ENCODE measurements at places on chromosomes 16 and 17. TPM values are rescaled to one million over a fixed set of nuclear protein-coding genes. Genes with fewer than 3 reads are reported as not detected.

KRT28 gene
- total RNA-seq: not detected

CHAD gene
- 7.1 TPM for total RNA-seq

- DNase-seq: no peak
These were observed 21.0 kb downstream of the PRCD start for GRCh38 chr17:76560877-76561221.

DNA sequence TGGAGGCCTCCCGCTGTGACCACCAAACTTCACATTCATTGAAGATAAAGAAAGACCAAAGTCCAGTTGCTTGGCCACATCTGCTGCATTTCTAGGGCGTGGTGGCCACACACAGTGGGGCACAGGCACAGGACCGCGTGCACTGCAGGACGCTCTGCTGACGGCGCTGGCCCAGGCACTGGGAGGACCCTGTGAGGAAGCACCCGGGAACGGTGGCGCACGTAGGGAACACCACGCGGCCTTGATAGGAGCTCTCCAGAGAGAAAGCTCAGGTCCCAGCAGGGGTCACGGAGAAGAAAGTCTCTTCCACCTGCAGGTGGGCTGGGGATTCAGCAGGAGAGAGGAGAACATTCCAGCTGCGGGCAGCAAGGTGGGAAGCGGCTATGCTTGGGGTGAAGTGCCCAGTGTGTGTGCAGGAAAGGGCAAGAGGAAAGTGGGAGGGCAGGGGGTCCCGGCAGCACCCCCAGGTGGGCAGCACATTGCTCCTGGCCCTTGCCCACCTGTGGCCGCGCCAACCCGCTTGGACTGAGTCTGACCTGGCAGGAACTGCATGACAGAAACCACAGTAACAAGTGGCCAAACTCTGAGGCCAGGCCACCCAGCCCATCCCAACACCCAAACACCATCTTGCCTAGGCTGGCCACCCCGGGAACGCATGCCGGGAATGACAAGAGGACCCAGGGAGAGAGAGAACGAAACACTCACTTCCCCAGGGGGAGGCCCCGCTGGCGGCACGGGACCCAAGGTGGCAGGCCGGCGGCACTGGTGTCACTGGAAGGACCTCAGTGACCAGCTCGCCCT, 32.8 kb downstream of the TBC1D16 start:
- peak; percentile 41 for DNase-seq

DNA sequence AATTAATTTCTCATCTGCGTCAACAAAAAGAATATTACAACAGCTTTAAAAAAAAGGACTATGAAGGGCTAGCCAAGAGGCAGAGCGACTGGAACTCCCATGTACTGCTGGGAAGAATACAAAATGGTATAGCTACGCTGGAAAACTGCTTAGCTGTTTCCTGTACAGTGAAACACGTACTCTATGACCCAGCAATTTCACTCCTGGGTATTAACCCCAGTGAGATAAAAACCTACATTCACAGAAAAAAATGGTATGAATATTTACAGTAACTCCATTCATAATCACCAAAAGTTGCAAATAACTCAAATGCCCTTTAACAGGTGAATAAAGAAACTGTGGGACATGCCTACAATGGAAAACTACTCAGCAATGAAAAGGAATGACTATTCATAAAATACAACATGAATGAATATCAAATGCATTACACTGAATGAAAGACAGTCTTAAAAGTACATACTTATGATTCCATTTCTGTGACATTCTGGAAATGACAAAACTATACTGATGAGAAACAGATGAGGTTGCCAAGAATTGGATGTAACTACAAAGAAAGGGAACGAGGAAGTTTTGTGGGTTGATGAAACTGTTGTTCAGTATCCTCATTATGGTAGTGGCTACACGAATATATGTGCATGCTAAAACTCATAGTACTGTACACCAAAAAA, 27.6 kb downstream of the CMTM4 start:
- DNase-seq: no peak

MYOCD gene
- total RNA-seq: 18.2 TPM

CDH15 gene
- not detected for total RNA-seq

DNA sequence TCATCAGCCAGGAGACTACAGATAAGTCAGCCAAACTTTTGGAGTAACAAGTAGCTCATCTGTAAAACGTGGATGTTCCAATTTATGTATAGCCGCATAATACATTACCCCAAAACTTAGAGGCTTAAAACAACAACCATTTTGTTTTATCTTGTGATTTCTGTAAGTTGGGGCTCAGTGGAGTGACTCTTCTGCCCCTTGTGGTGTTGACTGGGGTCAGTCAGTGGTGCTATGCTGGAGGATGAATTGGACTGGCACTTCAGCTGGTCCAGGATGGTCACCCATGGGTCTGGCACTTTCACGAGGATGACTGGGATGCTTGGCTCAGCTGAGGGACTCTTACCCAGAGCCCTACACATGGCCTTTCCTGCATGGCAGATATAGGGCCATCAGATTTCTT, 172.5 kb downstream of the WWOX start:
- DNase-seq: no peak

GRCh38 chr16:29842732-29843346, 20.2 kb downstream of the CDIPT start:
- DNase-seq: no peak

DNA sequence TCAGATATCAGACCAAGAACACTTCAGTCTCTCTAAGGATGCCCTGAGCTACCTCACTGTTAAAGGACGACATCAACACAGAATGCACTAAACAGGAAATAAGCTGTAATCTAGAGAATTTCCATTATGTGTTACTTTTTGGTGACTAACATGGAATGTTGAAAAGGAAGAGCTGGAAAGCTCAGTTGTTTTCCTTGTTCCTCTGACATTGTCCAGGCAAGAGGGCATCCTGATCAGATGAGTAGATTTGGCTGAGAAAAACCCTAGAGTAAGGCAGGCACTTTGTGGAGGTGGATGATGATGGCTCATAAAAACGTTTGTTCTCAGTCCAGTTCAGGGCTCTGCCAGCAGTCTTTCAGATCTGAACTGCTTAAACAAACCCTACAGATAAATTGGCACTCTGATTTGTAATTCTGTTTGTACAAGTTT, 34.0 kb downstream of the DGKE start:
- no peak for DNase-seq
